ENCODE measurements at places on chromosomes 7 and 10. TPM values are rescaled to one million over a fixed set of nuclear protein-coding genes. Genes with fewer than 3 reads are reported as not detected.

DNA sequence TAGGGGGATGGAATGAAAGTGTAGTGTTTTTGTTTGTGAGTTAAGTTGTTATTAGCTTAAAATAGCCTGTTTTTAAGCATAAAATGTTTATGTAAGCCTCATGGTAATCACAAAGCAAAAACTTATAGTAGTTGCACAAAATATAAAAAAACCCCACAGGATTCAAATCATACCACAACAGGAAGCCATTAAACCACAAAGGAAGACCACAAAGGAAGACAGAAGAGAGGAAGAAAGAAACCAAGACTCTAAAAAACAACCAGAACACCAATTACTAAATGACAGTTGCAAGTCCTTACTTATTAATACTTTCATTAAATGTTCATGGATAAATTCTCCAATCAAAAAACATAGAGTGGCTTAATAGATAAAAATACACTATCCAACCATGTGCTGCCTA, 63.6 kb downstream of the ANKRD7 start:
- no peak overlapping the region for H3K27ac ChIP-seq
- DNase-seq: no peak
- no peaks in the 10 kb centered on the region for H3K4me1 ChIP-seq
- H3K36me3 ChIP-seq: no peaks in the 10 kb centered on the region

DNA sequence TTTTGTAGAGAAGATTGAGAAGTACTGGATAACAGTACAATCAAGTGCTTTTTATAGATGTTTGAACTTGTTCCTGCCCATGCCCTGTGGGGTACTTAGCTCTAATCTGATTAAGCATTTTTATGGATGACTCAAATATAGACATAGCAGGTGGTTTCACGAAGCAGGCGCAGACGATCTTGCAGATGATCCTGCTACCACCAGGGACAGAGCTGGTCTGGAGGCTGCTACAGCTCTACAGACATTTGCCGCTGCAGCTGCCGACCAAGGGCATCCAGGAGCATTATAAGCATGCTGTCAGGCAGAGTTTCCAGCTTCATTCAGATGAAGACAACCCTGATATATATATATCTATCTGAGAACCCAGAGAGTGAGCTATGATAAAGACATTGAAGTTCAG, 650.4 kb downstream of the NXPH1 start:
- no peaks in the 10 kb centered on the region for H3K36me3 ChIP-seq
- DNase-seq: no peak
- no peak overlapping the region for H3K4me3 ChIP-seq
- H3K27ac ChIP-seq: no peak overlapping the region

DNA sequence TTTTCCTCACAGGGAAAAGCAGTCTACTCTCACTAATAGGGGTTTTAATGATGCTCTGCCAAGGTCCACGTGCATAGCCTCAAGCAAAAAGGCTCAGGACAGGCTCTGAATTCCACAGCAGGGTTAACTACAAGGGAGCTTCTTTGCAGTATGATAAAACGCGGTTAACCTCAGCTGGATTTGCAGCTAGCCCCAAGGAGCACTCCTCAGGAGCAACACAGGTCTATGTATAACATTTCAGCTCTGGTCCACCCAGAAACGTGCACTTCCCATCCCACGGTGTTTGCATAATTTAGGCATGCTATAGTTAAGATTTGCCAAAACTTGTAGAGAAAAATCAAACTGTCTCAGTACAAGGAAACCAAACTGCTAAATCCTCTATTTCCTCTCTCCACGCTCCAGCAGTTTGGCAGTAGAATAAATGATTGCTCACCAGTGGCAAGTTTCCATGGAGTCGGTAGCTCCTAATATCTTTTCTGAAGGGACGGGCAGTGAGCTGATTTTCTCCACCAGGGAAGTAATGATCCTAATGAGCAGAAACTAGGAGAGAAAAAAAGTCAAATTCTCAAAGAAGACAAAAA, 13.1 kb upstream of the ASB4 start:
- DNase-seq: peak; percentile 78
- no peaks in the 10 kb centered on the region for H3K36me3 ChIP-seq

DNA sequence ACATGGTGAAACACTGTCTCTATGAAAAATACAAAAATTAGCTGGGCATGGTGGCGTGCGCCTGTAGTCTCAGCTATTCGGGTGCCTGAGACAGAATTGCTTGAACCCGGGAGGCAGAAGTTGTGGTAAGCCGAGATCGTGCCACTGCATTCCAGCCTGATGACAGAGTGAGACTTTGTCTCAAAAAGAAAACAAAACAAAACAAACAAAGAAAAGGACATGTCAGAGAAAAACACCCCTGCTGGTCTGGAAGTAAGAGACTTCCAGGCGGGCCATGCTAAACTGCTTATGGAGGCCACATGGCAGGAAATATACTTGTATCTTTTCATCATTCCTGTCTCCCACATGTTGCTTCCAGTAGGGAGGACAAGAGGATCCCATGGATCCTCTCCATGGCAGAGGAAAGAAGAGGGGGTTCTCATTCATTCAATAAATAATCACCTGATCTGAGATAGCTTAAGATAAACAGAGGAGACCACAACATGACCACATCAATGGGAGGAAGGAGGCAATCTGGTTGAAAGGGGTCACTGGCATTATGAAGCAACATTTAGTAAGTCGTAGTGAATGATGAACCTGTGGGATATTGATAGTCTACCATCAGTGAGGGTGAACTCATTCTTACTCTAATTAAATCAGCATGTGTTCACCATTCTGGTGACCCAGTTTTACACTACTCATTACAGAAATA, 60.5 kb upstream of the ZNF138 start:
- no peak overlapping the region for H3K27ac ChIP-seq
- no peaks in the 10 kb centered on the region for H3K27me3 ChIP-seq
- DNase-seq: peak; percentile 45

DNA sequence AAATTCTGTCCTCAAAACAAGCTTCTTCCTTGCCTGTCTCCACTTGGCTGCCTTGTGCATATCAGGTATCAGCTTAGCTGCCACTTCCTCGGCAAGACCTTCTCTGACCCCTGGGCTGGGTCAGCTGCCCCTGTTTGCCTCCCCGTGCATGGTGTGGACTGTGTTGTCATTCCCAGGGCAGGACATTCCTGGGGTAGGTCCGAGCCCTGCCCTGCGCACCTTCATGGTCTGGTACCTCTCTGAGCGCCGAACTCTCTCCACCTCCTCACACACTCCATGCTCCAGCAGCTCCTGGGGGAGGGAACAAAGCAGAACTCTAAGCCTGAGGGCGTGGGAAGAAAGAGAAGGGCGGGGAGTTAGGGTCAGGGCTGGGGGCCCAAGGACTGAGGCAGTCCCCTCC, 3.8 kb downstream of the POLM start:
- peaks cover 46% of the 10 kb centered on the region for H3K36me3 ChIP-seq
- H3K27ac ChIP-seq: no peak overlapping the region
- H3K4me1 ChIP-seq: peaks cover 12% of the 10 kb centered on the region
- DNase-seq: peak; percentile 59
- no peaks in the 10 kb centered on the region for H3K27me3 ChIP-seq
- H3K4me3 ChIP-seq: no peak overlapping the region

- no peaks in the 10 kb centered on the region for H3K27me3 ChIP-seq
- peak; percentile 76 for DNase-seq
- peak overlapping the region; percentile 20 for H3K4me3 ChIP-seq
- no peaks in the 10 kb centered on the region for H3K36me3 ChIP-seq
Measured at GRCh38 chr10:19730167-19730906, 85.9 kb upstream of the PLXDC2 start.

Gene PTN
- total RNA-seq: 33.3 TPM

GRCh38 chr10:58932126-58932525, 244.3 kb upstream of the PHYHIPL start:
- no peak for DNase-seq
- H3K27ac ChIP-seq: no peak overlapping the region
- no peaks in the 10 kb centered on the region for H3K27me3 ChIP-seq
- peaks cover 8% of the 10 kb centered on the region for H3K4me1 ChIP-seq
- no peaks in the 10 kb centered on the region for H3K36me3 ChIP-seq

DNA sequence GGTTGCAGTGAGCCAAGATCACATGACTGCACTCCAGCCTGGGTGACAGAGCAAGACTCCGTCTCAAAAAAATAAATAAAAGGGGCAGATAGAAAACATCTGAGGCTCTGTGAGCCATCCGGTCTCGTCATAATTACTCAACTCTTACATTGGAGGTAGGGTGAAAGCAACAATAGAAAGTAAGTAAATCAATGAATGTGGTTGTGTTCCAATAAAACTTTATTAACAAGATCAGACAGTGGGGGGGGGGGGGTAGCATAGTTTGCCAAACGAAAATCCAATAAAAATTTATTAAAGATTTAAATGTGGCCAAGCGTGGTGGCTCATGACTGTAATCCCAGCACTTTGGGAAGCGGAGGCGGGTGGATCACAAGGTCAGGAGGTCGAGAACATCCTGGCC, 2.8 kb upstream of the ZFAND4 start:
- H3K27me3 ChIP-seq: no peaks in the 10 kb centered on the region
- no peak overlapping the region for H3K4me3 ChIP-seq
- no peaks in the 10 kb centered on the region for H3K36me3 ChIP-seq

DNA sequence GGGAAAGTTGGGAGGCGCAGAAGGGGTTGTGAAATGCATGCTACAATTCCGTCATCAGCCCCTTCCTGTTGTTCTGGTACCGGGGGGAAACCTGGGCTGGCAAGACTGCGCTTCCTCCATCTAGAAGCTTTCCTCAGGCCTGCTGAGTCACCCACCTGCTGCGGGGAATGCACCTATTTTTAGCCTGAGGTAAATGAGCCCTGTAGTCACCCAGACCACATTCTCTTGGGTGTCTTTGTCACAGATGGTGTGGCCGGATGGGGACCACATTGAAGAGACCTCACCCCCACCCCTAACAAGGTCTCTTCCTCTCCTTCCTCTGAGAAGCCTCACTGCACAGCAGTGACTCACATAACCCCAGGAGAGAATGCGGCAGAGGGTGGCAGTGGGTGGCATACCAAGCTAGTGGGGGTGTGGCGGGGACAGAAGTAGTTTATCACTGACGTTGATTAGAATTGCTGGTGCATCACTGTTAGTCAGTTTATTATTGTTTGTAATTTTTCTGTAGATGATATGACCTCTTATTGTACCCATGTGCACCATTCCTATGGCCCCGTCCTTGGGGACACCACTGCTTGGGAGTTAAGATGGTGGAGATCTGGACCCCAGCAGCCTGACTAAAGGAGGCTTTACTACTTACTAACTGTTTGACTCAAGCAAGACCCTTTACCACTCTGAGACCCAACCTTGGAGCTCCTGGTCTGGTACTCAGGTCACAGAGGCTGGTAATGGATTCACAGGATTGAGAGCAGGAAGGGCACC, 83.0 kb upstream of the DUSP5 start:
- H3K27me3 ChIP-seq: no peaks in the 10 kb centered on the region
- peak overlapping the region; percentile 1 for H3K27ac ChIP-seq
- peaks cover 40% of the 10 kb centered on the region for H3K4me1 ChIP-seq
- H3K36me3 ChIP-seq: no peaks in the 10 kb centered on the region

Gene ANKRD30A
- total RNA-seq: not detected

- H3K4me3 ChIP-seq: no peak overlapping the region
- peaks cover 49% of the 10 kb centered on the region for H3K27me3 ChIP-seq
- H3K27ac ChIP-seq: no peak overlapping the region
Measured at GRCh38 chr10:122561212-122561611, 658 bp downstream of the DMBT1 start.

- no peaks in the 10 kb centered on the region for H3K4me1 ChIP-seq
- H3K36me3 ChIP-seq: no peaks in the 10 kb centered on the region
- no peak overlapping the region for H3K27ac ChIP-seq
- H3K27me3 ChIP-seq: peaks cover 21% of the 10 kb centered on the region
- no peak overlapping the region for H3K4me3 ChIP-seq
Measured at GRCh38 chr7:93178213-93178612, 30.0 kb upstream of the SAMD9L start.

Gene ITPRID1
- total RNA-seq: not detected

DNA sequence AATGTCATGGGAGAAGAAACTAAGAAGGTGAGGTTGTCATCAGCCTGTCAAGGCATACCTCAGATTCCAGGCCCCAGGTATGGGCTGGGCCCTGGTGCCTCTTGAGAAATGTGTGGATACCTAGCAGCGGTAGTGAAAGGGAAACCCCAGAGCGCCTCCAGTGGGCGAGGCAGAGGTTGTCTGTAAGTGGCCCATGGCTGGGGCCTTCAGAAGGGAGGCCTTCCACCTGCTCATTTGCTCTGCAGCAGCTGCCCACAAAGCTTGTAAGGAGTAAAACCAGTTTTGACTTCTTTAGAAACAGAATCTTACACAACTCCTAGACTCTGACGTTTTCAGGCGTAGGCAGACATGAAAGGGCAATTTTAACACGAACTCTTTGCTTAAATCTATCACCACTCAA, 509.9 kb downstream of the PARD3 start:
- H3K4me3 ChIP-seq: no peak overlapping the region
- H3K4me1 ChIP-seq: no peaks in the 10 kb centered on the region
- no peak for DNase-seq
- H3K27me3 ChIP-seq: no peaks in the 10 kb centered on the region
- no peak overlapping the region for H3K27ac ChIP-seq
- H3K36me3 ChIP-seq: no peaks in the 10 kb centered on the region

- no peaks in the 10 kb centered on the region for H3K36me3 ChIP-seq
- H3K4me3 ChIP-seq: no peak overlapping the region
- H3K27me3 ChIP-seq: peaks cover 61% of the 10 kb centered on the region
- H3K4me1 ChIP-seq: peaks cover 2% of the 10 kb centered on the region
- peak; percentile 53 for DNase-seq
Measured at GRCh38 chr7:128356546-128357216, 4.8 kb downstream of the PRRT4 start.

GRCh38 chr10:24251547-24251946, 42.6 kb downstream of the KIAA1217 start:
- no peak overlapping the region for H3K4me3 ChIP-seq
- H3K36me3 ChIP-seq: no peaks in the 10 kb centered on the region
- no peak for DNase-seq
- H3K4me1 ChIP-seq: no peaks in the 10 kb centered on the region
- H3K27me3 ChIP-seq: no peaks in the 10 kb centered on the region
- no peak overlapping the region for H3K27ac ChIP-seq

DNA sequence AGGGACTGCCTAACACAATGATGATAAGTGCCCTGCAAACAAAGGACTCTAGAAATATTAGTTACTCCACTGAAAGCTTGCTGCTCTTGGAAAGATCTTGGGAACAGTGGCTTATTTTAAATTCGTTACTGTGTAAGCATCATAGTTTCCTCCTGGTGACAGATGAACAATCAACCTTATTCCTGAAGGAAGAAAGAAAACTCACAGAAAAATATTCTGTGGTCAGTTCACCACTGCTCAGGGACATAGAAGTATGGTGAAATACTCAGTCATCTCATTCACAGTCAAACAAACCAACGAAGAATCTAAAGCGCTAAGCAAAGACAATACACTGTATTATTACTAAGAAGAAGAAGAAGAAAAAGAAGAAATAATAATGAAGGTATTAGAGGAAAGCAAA, 27.8 kb downstream of the MKX start:
- H3K4me1 ChIP-seq: peaks cover 29% of the 10 kb centered on the region
- no peak for DNase-seq
- H3K4me3 ChIP-seq: no peak overlapping the region
- H3K36me3 ChIP-seq: no peaks in the 10 kb centered on the region
- H3K27ac ChIP-seq: no peak overlapping the region

Gene ZPBP
- total RNA-seq: not detected

GRCh38 chr10:75400163-75400770, 1.3 kb downstream of the ZNF503 start:
- peaks cover 14% of the 10 kb centered on the region for H3K4me1 ChIP-seq
- DNase-seq: peak; percentile 96
- peak overlapping the region; percentile 65 for H3K27ac ChIP-seq
- H3K27me3 ChIP-seq: no peaks in the 10 kb centered on the region
- H3K4me3 ChIP-seq: peak overlapping the region; percentile 100

Data from osteoblast (primary cell).